ENCODE measurements at places on chromosomes 11 and 22. TPM values are rescaled to one million over a fixed set of nuclear protein-coding genes. Genes with fewer than 3 reads are reported as not detected.

FGF4 gene
- total RNA-seq: not detected

MDK gene
- 7.1 TPM for total RNA-seq

GDPD4 gene
- not detected for total RNA-seq

OR51B4 gene
- total RNA-seq: not detected

CCDC89 gene
- total RNA-seq: 0.14 TPM

GUCY1A2 gene
- not detected for total RNA-seq

RRAS2 gene
- 78.9 TPM for total RNA-seq

OR52E8 gene
- total RNA-seq: not detected

IGSF22 gene
- total RNA-seq: not detected

STK33 gene
- total RNA-seq: 0.57 TPM

PC gene
- 13.1 TPM for total RNA-seq

CSTF3 gene
- 38.7 TPM for total RNA-seq

PARVA gene
- not detected for total RNA-seq

Measured in activated CD4-positive, alpha-beta T cell treated with anti-CD3 and anti-CD28 coated beads, Interleukin-2, amount 10 ng/mL, durations not matched to agents 24 days and 14 days (primary cell).